Stimulated activated CD8-positive, alpha-beta memory T cell treated with anti-CD3 and anti-CD28 coated beads, Interleukin-7, amount 100 ng/mL, for 1 hour (primary cell): ENCODE measurements at places on chromosomes 1 and 21.

DNA sequence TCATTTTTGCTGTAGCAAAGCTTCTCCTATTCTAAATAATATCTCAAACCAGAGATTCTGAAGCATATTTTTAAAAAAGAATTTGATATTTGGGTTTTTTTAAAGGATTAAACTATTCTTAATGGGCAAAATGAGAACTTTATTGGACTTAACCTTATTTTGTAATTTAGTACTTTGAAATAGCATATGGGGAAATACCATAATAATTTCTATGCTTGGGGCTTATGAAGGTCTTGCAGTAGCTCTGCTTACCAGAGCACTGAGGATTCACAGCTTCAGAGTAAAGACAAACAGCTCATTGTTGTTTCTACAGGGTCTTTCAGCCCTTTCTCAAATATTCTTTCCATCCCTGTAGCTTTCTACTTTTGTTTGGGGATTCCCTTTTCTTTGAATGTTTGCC, 111.2 kb upstream of the ZNF648 start:
- no peak for DNase-seq

- no peak for DNase-seq
These were observed 40.3 kb downstream of the NPHP4 start for GRCh38 chr1:5951846-5952410.

DNA sequence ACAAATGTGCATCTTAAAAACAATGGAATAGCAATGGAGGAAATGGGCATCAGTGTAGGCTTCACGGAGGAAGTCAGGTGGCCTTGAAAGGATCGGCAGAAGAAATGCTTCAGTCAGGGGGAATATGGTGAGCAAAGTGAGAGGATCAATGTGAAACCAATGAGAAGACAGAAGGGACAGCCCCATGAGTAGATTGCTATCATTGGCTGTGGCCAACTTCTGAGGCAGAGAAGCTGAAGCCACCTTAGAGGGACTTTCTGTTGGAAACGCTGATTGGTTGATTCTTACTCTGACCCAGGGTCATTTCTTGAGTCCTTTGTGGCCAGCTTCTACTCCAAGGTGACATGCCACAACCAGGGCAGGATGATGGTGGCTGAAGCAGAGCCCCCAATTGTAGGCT, 130.7 kb upstream of the ZNF648 start:
- no peak for DNase-seq

DNA sequence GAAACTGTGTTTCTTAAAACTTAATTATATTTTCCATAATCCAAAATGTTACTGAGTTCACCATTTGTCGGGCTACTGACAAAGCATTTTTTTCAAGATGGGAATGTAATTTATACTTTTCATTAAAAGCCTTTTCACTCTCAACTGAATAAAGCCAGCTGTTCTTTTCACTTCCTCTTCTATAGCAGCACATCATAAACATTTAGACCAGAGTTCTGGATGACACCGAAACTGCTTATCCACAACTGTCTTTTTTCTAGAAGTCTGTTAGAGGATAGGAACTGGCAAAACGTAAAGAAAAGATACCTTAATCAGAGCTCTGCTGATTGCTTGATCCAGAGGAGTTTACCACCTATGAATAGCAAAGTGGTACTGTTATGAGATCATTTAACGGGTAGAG, 594.7 kb downstream of the ADGRL2 start:
- DNase-seq = no peak

DNA sequence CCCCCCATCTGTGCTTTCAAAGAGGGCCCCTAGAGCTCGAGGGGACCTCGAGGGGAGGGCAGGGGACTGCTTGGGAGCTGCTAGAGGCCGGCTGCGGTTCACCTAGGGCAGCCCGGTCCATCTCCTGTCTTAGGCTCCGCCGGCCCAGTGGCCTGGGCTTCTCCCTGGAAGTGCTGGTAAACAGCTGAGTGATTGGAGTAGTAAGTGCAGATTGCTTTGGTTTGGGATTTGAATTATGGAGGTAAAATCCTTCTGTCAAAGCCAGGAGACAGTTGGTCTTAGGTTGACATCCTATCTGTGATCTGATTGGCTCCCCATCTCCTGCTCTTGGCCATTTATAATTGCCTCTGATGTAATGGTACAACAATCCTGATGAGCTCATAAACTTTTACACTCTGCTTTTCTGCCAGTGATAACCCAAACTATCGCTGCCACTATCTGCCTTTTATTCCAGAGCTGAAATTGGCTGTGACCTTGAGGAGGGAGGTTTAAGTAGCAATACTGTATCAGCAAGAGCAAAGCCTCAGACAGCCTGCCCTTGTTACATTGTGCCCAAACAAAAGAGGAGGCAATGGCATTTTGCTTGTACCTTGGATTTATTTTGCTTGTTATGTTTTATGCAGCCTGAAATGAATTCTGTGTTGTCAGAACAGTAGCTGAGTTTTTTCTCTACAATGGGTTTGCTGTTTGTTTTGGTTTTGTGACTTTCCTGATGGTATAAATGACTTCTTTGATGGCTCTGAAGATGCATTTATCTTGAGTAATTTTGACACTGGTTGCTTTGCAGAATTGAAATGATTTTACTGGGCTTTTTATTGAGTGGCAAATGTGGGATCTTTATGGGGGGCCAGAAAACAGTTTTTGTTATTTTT, 2.4 kb downstream of the ARID1A start:
- DNase-seq = no peak

DNA sequence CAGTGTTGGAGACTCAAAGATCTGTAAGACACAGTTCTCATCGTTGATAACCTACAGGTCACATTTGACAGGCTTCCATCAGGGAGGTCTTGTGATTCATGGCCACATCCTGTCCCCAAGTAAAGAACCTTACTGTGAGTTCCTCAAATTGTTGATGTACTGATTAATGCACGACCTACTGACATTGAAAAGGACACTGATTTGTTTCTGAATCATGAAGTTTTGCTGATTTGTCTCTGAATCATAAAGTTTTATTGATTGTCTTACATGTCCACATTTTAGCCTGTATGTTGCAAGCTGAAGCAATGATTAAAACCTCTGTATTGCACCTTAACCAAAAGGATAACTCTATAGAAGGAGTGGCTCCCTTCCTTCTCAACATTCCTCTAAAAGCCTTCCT, 476.3 kb upstream of the RUNX1 start:
- DNase-seq = no peak

DNA sequence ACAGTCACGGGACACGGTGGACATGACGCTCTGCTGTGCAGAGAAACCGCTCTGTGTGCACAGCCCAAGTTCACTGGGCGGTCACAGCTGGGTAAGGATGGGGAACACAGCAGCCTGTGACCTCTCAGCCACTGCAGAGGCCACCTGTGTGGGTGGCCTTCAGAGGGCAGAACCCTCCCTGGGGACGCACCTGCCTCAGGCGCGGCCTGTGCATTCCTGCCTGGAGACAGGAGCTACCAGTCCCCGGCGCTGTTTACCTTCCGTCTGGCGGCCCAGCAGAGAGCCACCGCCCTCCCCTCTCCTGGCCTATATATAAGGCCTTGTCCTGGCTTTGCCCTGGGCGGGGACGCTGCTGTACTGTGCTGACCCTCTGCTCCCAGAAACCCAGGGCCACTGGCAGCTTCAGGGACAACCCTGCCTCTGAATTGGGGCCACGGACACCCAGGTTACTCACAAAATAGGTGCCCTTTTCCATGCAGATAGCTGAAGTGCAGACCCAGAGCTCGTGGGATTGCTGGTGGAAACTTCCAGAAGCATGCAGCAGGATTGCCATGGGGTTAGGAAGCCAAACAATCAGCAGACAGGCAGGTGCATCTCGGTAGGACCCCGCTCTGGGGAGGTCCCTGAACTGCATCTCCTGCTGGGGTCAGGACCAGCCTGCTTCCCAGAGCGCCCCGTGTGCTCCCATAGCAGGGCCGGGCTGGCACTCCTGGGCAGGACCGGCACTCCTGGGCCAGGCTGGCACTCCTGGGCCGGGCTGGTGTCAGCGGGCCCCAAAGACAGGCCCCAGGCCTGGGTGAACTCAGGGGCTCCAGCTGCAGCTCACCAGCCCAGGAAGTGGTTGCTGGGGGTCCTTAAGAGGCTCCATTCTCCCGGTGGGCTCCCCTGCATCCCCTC, 83.6 kb downstream of the SIK1 start:
- DNase-seq = no peak

DNA sequence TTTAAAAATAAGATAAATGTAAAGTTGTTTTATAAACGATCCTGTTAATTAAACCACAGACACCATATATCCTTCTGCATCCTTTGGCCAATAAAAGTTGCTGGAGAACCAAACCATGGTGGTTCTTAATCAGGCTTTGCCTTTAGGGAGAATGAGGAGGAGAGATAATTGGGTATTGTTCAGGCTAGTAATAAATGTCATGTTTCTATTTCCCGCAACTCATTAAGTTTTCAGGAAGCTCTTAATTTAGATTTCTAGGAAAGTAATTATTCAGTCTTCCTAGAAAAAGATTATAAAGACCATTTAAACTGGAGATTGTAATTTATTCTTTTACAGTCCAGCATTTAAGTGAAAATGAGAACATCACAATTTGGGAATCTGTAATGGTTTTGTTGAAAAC, 34.5 kb downstream of the RAB4A start:
- DNase-seq = no peak

DNA sequence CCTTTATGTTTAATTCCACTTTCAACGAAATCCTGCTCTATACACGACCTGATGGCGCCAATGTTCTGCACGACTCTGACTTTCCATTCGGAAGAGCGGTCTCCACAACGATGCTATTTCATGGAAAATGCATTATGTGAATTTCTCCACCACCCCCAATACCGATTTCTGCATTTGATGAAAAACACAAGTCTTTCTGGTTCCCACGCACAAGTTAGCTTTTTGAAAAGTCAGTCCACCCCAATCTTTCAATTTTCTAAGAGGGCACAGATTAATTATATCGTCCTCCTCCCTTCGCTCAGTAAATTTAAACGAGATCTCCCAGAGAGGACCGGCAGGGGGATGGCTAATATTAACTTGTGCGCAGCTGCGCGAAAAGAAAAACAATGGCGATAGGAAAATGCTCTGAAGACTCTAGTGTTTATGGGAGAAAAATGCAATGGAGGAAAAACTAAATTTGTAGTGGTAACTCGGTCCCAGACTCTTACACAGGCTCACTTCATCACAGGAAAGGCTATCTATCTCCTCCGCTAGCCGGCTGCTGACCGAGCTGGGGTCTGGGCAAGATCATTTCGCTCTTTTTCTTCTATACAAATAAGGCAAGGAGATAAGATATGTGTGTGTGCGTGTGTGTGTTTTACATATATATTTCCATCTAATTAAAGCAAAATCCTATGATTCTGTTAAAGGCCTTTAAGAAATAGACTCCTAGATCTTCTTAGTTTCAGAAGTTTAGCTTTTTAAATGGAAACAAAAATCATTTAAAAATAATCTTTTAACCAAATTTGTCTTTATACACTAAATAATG, 1.2 kb upstream of the LHX8 start:
- DNase-seq = no peak

DNA sequence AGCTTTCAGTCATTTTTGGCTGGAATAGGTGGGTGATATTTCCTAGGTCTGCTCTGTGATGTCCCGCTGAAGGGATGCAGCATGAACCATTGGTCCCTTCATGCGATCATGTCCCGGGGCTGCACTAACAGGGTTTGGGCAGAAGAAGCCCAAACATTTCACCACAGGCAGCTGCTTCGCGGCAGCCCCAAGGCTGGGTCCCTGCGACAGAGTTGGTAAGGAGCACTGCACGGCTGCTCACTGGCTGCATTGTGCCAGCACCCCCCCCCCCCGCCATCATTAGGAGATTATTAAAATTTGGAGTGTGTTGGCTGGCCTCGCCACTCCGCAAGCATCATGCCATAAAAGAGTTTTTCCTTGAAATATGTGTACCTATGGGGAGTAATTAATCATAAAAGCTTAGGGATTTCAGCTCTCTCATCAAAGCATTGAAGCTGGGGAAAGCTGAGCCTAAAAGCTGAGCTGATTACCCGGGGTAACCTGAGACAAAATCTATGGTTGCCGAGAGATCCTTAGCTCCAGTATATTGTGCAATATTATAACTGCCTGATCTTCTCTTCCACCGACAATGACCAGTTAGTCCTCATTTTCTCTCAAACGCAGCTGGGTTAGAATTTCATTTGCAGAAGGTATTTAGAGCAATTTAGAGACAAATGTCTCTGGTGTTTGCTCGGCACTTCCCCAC, 62.5 kb downstream of the PEX14 start:
- no peak for DNase-seq

- DNase-seq = no peak
These were observed 126.0 kb upstream of the KCNJ6 start for GRCh38 chr21:38042246-38042645.

DNA sequence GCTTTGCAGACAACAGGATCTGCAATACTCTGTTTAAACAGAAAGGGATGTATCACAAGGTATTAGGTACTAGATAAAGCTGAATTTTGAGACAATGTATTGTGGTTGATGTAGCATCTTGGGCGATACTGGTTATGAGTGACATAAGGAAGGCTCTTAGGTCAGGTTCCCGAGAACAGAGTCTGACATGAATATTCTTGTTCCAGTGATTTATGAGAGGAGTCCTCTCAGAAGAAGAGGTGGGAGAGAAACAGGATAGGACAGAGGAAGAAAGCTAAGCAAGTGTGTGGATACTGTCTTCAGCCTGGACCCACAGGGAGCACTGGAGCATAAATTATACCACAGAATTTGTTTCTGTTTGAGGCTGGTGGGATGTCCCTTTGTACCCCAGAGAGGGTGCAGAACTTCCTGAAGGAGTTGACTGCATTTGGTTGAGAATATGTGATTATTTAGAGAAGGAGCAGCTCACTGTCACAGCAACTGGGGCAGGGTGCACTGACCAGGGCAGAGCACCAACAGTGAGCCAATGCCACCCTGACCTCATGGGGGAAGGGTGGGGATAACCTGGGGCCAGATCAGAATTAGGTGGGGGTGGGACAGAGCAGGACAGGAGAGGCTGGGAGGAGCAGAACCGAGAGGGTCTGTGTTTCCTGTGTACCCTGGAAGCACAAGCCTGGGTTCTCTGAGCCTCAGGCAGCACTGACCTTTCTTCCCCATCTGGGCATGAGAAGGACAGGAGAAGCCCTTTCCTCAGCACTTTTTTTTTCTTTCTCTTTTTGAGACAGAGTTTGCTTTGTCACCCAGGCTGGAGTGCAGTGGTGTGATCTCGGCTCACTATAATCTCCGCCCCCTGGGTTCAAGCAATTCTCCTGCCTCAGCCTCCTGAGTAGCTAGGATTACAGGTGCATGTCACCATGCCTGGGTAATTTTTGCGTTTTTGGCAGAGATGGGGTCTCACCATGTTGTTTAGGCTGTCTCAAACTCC, 36.3 kb upstream of the SLC6A9 start:
- DNase-seq = no peak

- DNase-seq = no peak
These were observed 848 bp downstream of the CTTNBP2NL start for GRCh38 chr1:112396653-112397471.

- no peak for DNase-seq
These were observed 106.6 kb upstream of the ACTRT2 start for GRCh38 chr1:2914702-2915101.

GRCh38 chr1:61486783-61487536, 238.0 kb downstream of the TM2D1 start:
- no peak for DNase-seq

DNA sequence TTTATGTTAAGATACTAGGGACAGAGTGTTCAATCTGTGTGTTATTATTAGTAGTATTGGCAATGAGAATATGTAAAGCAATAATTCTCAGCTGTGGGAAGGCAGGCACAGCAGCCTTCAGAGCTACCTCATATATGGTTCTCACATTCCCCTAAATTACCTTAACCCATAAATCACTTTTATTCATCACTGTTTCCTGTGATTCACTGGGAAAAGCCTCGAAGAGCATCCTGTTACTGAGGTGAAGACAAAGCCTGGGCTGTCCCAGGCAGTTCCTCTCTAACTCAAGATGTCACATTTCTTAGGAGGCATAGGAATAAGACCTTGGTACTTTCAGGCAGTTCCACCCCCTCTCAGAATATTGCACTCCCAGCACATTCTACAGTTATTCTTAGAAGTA, 965.7 kb downstream of the NCAM2 start:
- DNase-seq = no peak

GRCh38 chr1:158527190-158527815, 26.9 kb downstream of the OR6Y1 start:
- no peak for DNase-seq
